ENCODE measurements at places on chromosomes 5 and 9.
A peak's percentile ranks its signal among the peaks of the same experiment; 100 is the strongest.

DNA sequence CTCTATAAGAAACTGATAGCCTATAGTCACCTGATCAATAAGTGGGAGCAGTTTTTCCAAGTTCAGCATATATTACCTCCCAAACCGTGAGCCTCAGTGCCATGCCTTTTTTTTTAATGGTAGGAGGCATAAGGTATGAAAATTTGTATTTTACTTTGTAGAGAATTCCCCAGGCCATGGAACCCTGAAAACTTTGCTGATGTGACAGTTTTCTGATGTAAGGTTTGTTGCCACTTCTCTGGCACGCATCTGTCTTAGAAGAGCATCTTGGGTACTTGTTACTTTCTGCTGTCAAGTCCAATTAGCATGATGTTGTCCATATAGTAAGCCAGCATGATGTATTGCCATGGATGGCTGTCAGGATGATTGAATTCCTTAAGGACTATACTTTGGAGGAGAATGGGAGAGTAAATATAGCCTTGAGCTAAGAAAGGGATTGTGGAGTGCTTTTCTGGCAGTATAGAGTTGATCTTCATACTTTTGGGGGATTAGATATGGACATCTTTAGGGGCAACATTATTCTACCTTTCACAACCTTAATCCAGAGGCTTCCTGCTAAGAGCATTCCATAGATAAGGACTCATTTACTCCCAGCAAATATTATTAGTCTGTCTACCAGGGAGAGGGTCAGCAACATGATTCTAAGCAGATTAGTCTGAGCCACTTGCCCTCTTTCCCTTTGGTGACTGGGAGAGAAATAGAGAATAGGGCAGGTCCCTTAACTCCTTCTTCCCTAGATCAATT is 389.6 kb downstream of the YTHDC2 start:
- no peak for DNase-seq

GRCh38 chr9:88923653-88924288 is 67.5 kb upstream of the S1PR3 start:
- DNase-seq = no peak

- DNase-seq = no peak
These were observed 43.9 kb upstream of the RNF130 start for GRCh38 chr5:180115326-180116076.

DNA sequence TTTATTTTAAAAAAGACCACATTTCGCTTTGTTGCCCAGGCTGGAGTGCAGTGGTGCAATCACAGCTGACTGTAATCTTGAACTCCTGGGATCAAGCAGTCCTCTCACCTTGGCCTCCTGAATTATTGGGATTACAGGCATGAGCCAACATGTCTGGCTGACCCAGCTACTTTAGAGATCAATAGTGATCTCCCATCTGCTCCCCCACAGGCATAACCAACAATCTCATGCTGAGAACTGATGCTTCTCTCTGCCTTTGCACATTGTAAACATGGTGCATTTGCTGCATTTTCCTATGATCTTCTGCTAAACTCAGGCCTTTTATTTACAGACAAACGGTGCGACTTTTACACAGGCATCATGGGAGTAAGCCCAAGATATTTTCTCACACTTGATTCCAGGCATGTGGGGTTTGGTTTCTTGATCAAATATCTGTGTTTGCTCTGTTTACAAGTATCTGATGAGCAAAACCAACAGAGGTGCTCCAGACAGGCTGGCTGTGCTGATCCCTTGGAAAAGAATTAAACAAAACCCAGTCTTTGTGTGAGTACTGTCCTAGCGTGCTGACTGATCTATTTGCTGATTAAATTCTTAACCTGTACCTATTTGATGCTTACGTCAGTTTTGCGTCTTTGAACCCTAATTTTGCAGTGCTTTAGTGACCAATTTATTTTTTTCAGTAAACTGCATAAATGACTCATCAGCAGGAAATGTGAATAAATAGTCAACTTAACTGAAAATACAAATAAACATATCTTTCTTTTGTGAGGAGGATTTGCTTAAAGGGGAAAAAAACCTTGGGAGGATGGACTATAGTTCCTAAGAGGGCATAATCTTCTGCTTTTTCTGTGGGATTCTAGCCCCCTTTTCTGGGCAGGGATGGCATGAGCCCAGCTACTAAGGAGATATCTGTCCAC is 191.7 kb upstream of the NR3C1 start:
- DNase-seq = no peak

DNA sequence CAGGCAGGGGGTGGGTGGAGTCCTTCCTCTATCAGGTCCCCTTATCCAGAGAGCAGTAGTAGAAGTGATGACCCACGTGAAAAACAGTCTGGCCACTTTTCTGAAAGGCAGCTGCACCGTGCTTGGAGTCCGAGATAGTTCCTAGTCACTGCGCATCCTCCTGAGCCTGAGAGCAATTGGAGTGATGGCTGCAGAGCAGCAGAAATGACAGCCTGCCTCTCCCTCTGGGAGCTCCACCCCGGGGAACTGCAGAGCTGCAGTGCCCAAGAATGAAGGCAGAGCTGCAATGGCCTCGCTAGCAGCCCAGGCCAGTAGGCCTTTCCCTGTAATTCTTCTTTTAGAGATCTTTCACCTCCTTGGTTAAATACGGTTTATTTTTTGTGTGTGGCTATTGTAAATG is 82.6 kb downstream of the CETN3 start:
- DNase-seq = no peak

GRCh38 chr5:66209350-66209749 is 65.2 kb downstream of the SREK1 start:
- DNase-seq = peak; percentile 64

GRCh38 chr5:162456086-162456485 is 388.5 kb downstream of the GABRG2 start:
- DNase-seq = no peak

DNA sequence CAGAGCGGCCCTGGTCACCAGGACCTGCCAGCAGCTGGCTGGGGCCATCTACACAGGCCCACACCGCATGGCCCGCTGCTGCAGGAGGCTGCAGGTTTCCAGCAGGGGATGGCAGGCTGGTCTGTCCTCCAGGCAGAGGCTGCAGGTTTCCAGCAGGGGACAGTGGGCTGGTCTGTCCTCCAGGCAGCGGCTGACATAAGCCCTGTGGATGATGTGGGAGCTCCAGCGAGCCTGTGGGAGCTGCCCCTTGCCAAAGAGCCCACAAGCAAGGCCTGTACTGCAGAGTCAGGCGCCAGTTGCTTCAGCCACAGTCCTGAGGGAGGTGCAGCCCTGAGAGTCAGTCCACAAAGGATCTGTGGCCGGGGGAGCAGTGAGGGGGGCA is 18.5 kb downstream of the TPPP start:
- peak; percentile 45 for DNase-seq

DNA sequence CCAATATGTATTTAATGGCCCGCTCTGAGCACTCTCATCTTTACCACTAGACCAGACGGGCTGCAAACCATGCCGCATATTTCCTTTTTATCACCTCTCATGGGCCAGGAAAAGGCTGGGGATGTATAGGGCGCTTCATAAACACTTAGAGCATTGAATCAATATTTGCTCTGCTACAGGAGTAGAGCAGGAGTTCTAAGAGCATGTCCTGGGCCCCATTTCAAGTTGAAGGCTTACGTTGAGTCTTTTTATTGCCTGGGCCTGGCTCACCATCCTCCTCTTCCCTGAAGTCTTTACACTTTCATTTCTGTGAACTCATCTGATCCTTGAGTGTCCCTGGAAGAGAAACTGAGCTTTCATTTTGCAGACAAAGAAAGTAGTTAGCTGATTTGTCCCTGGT is 112.4 kb downstream of the FSTL4 start:
- DNase-seq = no peak

- DNase-seq = no peak
These were observed 183.8 kb downstream of the CDH12 start for GRCh38 chr5:22669345-22669744.

- no peak for DNase-seq
These were observed 56.0 kb downstream of the AOPEP start for GRCh38 chr9:94782355-94783101.

GRCh38 chr9:127723013-127723412 is 7.1 kb downstream of the TTC16 start:
- no peak for DNase-seq

DNA sequence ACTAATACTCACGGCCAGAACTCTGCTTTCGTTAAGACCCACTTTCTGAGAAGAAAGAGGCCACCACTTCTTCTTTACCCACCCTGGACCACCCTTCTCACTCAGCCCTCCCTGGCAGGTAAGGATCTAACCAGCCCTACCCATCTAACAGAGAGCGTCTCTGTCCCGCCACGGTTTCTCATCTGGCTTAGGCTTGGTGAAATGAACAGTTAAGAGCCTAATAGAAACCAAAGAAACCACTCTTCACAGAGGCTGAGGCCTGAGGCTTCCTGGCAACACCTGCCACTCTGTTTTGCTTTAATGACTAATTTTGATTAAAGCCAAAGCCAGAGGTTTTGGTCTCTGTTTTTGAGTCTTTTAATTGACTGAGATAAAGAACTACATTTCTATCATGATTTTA is 354.1 kb upstream of the SLC30A5 start:
- no peak for DNase-seq

DNA sequence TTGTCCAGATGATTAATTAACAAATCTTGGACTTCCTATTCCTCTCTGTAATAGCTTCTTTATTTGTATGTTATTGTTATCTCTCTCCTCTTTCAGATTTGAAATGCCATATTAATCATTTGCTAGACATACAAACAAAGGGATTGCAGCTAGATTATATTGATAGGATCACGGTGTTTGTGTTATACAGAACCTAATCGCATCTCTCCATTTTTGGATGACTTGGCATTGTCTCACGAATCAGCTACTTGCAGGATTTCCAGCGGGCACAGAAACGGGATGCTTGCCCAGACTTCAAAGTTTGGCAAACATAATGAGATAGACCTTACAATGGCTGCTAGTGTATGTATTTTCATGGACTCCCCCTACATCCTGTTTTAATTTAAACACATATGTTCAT is 368.1 kb downstream of the TLE4 start:
- DNase-seq = no peak

DNA sequence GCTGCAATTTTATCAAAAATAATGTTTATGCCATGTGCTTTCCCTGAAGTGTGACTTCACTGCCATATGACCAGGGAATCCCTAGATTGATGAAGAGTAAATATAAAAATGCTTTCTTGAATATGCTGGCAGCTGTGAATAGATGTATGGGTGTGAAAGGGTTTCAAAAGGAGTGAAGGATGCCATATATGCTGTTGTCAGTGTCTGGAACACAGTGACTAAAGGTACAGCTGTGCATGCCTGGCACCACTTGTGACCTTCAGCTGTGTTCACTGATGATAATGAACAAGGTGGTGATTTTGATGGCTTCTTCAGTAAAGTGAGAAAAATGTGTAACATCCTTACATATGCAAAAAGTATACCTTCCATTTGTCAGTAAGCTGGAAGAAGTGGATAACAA is 69.7 kb downstream of the RAB24 start:
- no peak for DNase-seq

DNA sequence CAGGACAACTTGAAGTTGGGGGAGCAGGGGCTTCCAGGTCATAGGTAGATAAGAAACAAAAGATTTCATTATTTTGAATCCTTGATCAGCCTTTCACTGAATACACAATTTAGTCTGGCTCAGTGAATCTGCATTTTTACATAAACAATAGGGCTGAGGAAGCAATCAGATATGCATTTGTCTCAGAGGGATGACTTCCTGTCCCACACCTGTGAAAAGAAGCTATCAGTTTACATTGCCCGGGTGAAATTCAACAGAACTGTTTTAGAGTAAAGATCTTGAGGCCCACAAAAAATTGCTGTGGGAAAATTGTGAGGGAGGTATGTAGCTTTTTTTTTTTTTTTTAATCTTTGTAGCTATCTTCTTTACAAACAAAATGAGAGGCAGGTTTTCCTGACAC is 38.3 kb downstream of the DNAJB5 start:
- no peak for DNase-seq

DNA sequence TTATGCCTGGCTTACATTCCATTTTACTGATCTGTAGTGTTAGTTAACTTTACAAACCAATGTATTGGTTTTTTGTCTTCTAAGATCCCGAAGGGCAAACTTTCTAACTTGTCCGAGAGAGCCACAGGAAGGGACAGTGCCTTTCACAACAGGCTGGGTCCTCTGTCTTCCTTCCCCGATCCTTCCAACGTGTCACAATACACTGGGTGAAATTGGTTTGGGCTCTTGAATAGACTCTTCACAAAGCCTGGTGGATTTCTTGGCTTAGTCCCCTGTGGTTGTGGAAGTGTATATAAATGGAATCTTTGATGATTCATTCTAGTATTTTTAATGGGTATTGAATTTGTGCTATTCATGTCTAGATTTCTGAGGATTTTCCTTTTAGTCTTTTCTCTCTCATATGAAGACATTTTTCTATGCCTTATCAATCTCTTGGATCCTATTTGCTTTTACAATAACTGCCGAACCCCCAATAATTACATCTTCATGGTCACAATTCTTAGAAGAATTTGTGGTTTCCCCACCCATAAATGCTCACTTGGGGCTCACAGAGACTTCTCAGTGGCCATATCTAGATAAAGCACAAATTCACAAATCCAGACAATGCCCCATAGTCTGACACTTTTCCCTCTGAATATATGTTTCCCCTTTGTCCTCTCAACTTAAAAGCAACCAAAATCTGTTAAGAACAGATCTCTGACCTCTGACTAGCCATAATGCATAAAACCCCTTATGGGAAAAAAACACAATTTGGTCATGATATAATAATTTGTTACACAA is 107.7 kb downstream of the MTRR start:
- no peak for DNase-seq

GRCh38 chr5:146041180-146041789 is 64.1 kb downstream of the PLAC8L1 start:
- DNase-seq = no peak

DNA sequence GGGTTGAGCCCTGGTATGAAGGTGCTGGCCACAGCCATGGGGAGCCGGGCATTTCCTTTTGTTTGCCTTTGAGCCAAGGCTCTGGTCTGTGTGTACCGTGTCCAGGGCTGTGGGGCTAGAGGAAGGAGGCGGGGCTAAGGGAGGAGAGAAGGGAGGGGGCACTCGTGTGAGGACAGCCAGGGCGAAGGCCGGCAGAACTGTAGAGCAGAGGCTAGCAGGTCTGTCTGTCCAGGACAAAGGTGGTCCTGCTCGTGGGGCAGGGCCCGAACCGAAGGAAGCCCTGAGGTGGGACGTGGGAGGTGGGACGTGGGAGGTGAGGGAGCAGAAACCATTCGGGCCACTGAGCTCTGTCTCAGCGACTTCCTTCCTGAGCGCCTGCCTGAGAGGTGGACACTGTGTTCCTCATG is 41.3 kb upstream of the TESK1 start:
- no peak for DNase-seq

DNA sequence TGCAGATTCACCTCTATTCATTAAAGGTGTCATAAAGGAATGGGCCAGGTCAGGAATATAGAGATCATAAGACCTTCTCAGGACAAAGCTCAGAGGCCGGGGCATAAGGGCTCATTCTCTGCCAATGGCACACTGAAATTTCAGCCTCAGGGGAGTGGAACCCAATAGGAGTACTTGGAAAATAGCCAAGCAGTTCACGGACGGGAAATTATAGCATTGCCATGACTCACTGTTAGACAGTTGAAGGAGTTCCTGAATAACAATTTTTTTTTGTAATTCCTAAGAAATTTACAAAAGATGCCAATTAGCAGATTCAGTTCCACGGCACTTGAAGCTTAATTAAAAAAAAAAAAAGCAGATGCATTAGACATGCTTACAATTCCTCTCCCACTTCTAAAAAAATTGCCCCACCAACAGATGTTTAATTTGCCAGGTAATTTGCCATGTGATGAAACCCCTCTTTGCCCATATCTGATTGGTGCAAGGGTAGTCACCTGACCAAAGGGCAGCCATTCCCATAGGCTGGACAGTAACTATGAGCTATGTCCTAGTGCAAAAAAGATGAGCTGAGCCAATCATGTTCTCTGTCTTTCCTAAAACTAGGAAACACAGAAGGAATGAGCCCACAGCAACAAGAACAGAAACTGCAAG is 58.6 kb downstream of the PTCD2 start:
- DNase-seq = peak; percentile 68

- no peak for DNase-seq
These were observed 705.4 kb upstream of the RIOK2 start for GRCh38 chr5:97888439-97888838.
